ENCODE measurements at places on chromosomes 6 and 20. TPM values are rescaled to one million over a fixed set of nuclear protein-coding genes. Genes with fewer than 3 reads are reported as not detected.

Gene SYCP2L
- not detected for total RNA-seq

Gene MKKS
- total RNA-seq: 6.6 TPM

Gene SLC17A2
- total RNA-seq: not detected

Gene SLC24A3
- not detected for total RNA-seq

Gene KHDC1
- total RNA-seq: 8.1 TPM

Gene KATNA1
- 27.3 TPM for total RNA-seq

Gene C6orf118
- total RNA-seq: not detected

Gene PTGIS
- 255 TPM for total RNA-seq
